CD4-positive, alpha-beta T cell treated with Interleukin-21 for 1 hour (primary cell): ENCODE measurements at places on chromosomes 13 and 19.
A peak's percentile ranks its signal among the peaks of the same experiment; 100 is the strongest.

- DNase-seq = peak; percentile 30
Observed at GRCh38 chr13:30712536-30713532, 22.5 kb upstream of the ALOX5AP start.

DNA sequence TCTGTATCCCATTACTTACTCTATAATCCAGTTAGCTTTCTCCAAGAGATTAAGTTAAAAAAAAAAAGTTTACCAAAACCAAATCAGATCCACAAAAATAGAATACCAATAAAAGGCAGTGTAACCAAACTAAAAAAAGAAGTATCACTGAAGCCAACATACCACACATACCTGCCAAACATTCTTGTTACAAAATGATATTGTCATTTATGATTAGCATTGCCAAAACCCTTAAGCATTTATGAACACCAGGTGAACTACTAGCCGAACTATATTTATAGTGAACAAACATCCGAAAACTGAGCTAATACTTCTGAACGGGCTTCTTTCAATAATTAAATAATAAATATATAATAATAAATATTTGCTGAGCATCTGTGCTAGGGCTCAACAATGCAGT lies 59.1 kb upstream of the EEF1AKMT1 start:
- DNase-seq = no peak

DNA sequence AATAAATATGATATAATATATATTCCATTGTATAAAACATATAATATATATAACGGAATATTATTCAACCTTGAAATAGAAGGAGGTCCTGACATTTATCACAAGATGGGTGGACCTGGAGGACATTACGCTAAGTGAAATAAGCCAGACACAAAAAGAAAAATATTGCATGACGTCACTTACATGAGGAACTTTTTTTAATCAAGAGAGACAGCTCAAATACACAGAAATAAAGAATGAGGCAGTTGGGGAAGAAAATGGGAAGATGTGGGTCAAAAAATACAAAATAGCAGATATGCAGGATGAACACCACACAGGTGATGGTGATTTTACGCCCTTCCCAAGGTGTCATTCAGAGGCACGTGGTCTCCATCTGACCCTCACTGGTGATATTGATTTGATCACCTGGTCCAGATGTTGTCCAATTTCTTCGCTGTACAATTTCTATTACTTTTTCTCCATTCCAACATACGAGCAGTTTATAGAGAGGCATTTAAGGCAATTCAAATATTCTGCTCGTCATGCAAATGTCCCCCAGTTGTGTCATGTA lies 513 bp upstream of the ZNF317 start:
- DNase-seq = no peak

GRCh38 chr19:49440439-49441209 lies 703 bp downstream of the SLC17A7 start:
- DNase-seq = no peak

GRCh38 chr19:45245334-45245787 lies at the start of gene EXOC3L2:
EXOC3L2 (minus strand) TSS chr19:45245407; CDS start chr19:45239045, 6,362 bp downstream.
- no peak for DNase-seq

DNA sequence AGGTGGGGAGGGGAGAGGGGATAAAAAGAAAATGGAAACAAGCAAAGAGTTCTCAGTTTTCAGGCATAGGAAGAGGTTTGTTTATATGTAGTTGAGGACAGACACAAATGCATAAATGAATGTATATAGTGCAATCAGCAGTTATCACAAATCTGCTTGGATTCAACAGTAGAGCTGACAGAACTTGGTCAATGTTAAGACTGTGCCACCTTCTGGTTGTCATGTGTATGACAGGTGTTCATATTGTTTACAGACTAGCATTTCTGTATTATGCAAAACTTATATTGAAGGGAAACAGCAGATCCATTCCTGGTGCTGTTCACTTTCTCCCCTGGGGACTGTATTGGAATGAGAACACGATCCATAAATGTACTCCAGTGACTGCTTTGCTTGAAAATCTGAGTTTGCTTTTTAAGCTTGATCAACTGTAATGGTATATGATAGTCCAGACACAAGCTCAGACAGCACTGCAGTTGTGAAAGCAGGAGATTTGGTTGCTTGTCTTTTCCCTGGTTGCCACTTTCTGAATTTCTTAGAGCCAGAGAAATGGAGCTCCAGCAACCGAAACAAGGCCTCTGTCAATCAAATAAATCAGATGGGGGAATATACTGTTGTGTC lies 319.5 kb upstream of the OBI1 start:
- peak; percentile 47 for DNase-seq

DNA sequence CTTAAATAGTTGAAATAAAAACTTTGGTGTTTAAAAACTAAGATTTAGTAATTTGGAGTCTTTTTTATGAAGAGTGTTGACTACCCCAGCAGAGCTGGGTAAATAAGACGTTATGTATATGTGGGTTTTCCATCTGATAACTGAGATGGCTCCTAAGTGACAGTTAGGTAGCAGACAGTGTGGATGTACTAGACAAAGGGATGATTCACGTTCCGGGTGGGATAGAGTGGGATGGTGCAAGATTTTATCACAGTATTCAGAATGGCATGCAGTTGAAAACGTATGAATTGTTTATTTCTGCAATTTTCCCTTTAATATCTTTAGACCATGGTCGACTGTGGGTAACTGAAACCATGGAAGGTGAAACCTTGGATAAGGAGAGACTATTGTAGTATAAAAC lies 50.4 kb downstream of the NAA16 start:
- no peak for DNase-seq

GRCh38 chr13:50348371-50348770 lies 333.1 kb downstream of the KCNRG start:
- no peak for DNase-seq

DNA sequence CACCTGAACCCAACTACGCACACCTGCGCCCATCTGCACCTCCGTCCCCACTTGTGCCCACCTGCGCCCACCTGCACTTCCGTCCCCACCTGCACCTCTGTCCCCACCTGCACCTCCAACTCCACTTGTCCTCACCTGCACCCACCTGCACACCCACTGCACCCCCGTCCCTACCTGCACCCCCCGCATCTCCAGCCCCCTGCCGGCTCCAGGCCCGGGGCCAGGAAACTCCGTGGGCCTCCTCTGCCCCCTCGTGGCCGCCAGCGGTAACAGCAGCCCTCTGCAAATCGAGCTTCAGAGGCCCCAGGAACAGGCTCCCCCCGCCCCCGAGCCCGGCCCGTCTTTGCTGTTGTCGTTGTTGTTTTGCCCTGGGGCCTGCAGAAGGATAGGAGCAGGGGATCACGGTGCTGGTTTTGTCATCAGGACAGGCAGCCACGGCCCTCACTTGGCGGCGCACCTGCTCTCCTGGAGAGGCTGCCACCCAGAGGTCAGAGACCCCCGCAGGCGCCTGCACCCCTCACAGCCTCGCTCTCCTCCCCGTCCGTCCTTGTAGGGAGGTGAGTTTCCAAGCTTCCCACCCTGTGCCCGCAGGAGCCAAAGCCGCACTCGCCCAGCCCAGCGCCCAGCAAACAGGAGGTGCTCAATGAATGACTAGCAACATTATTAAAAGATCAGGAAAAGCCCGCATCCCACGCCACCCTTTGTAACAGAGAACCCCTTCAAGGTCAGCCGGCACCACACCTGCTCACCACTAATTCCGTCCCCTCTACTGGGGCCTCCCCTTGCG lies 65.4 kb downstream of the GNG7 start:
- DNase-seq = peak; percentile 79

DNA sequence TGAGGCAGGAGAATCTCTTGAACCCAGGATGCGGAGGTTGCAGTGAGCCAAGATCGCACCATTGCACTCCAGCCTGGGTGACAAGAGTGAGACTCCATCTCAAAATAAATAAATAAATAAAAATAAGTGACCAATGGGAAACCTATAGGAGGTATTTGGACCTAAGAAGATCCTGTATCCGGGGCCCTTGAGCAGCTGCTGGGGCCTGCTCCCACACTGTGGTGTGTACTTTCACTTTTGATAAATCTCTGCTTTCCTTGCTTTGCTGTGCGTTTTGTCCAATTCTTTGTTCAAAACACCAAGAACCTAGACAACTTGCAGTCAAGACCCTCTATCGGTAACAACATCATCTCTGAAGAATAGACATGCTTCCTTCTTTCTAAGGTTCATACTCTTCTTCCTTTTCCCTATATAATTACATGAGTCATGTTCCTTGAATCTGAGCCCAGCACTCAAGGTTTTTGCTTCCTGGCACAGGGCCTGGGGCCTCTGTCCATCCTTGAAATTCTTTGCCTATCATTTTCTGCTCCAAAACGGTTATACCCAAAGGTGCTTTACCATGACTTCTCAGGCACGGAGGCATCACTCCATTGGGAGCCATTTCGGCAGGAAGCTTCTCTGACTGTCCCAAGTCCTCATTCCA lies 14.2 kb upstream of the PNMA8C start:
- no peak for DNase-seq

GRCh38 chr13:76386321-76386720 lies 499.9 kb downstream of the KCTD12 start:
- DNase-seq = no peak

GRCh38 chr19:7986321-7987113 lies 18.9 kb downstream of the ELAVL1 start:
- no peak for DNase-seq

DNA sequence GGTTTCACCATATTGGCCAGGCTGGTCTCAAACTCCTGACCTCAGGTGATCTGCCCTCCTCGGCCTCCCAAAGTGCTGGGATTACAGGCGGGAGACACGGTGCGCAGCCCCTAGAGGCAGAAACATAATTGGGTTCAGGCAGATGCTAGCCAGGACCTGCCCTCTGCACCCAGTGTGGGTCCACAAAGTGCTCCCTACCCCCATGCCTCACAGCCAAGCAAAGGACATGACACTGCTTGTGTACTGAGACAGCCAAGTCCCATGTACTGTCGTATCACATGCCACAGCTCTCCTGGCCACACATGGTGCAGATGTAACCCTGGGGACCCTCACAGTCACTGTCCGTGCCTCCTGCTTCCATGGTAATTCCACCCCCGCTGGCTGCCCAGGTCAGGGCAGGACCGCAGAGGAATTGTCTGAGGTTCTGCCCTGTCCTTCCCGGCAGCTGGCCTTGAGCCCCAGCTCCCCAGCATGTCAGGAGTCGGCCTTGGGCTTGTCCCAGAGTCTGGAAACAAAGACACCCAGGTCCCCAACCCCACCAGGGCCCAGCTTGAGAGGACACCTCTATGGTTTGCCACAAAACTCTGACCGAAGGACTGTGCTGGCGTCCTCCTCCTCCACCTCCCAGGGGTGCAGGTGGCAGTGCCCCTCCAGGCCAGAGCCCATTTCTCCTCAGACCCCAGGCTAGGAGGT lies 7.6 kb downstream of the PRR36 start:
- DNase-seq = no peak

DNA sequence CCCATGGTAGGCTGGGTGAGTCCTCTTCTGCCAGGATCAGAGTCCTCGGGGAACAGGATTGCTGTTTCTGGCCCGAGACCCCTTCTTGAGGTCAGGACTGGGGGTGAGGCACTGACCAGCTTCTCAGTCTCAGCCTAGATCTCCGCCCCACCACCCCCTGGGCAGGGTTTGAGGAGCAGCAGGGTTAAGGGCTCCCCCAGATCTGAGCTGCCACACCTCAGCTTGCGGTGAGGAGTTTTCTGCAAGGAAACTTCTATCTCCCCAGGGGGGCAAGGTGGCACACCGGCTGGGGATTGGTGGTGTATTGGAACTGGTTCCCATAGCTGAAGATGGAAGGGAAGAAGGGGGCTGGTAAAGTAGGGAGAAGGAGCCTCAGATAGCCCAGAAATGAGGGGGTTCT lies 19.5 kb downstream of the CHST8 start:
- DNase-seq = no peak

DNA sequence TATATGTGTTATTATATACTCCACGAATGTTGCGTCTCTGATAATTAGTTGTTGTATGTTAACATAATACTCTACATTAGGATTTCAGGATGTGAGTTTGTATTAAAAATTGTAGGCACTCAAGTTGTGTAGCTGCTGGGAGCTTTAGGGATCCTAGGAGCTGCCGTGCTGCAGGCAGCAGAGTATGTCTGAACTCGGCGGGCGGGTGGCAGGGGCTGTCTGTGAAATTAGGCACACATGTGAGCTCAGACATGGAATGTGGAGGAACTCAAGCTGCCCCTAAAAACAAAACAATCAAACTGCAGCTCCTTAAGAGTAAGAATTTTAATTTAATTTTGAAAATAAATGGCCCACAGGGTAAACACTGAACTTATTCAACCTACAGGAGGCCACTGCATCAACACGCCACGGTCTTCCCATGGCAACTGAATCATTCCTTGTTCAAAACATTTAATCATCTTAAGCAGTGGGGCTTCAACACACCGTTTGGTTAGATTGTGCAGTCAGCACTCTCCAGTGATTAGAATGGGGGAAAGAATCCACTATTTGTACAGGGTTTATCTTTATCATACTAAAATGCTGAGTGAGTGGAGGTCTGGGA lies 22.7 kb downstream of the SERTM1 start:
- DNase-seq = no peak

GRCh38 chr19:30898353-30899103 lies 450.7 kb downstream of the TSHZ3 start:
- no peak for DNase-seq

- no peak for DNase-seq
Observed at GRCh38 chr13:33691980-33692379, 126.0 kb upstream of the RFC3 start.

DNA sequence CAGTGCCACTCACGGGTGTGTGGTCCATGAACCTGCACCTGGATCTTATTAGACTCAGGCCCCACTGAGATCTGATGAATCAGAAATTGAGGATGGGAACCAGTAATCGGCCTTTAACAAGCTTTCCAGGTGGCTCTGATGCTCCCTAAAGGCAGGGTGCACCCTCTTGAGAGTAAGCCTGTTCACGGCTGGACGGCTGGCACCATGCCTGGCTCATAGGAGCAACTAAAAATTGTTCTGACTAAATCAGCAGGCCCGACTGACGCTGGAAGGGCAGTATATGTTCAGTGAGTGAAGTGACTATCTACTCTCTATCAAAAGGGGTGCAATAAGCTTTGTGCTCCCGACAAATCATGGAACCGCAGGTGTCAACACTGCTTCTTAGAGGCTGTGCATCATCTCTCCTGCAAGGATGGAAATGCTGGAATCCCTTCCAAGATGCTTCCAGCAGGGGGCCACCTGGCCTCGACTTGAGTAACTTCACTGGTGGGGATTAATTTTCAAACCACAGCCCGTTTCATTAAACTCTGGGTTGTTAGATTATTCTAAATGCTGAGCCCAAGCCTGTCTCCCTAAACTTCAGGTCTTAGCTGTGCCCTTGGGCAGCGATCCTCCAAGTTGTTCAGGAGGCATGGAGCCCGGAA lies 28.4 kb downstream of the TMTC4 start:
- DNase-seq = no peak

GRCh38 chr19:47176071-47176626 lies 45.5 kb downstream of the SAE1 start:
- DNase-seq = no peak

GRCh38 chr19:51166846-51167490 lies 24.9 kb downstream of the SIGLEC7 start:
- peak; percentile 49 for DNase-seq

- no peak for DNase-seq
Observed at GRCh38 chr13:70385852-70386251, 277.6 kb upstream of the KLHL1 start.

DNA sequence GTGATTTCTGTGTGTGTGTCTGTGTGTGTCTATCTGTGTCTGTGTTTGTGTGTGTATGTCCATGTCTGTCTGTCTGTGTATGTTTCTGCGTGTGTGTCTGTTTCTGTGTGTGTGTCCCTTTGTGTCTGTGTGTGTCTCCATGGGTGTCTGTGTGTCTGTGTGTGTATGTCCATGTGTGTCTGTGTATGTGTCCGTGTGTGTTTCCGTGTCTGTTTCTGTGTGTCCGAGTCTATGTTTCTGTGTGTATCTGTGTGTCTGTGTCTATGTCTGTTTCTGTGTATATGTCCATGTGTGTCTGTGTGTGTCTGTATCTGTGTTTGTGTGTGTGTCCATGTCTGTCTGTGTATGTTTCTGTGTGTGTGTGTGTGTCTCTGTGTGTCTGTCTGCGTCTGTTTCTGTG lies 276.3 kb upstream of the SOX1 start:
- DNase-seq = no peak
